Esophagus muscularis mucosa (tissue), 4 donors: ENCODE measurements at places on chromosomes 16 and 17. TPM values are rescaled to one million over a fixed set of nuclear protein-coding genes. Genes with fewer than 3 reads are reported as not detected.

- no peak for DNase-seq
Observed at GRCh38 chr17:32185875-32186274, 43.6 kb downstream of the RHOT1 start.

DNA sequence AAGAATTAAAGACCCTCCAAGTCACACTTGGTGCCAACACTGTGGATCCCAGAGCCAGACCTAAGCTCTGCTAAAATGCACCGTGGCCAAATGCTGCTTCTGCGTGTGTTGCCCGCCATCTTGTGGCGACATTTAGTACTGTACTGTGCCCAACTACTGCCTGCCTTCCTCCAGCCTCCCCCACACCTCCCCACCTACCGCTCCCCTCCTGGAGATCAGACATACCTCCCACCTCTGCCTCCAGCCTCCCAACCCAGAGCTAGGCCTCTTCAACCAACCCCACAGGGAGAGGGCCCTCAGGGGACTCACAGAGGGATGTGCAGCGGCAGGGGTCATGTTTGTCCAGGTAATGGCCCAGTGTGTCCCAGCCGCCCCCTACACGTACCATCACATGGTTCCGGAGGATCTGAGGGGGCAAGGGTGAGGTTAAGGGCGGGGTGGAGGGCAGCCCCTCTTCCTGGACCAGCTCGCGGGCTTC, 5.5 kb downstream of the GAS2L2 start:
- DNase-seq: no peak

- DNase-seq: no peak
Observed at GRCh38 chr16:49972961-49973360, 52.1 kb upstream of the CNEP1R1 start.

DNA sequence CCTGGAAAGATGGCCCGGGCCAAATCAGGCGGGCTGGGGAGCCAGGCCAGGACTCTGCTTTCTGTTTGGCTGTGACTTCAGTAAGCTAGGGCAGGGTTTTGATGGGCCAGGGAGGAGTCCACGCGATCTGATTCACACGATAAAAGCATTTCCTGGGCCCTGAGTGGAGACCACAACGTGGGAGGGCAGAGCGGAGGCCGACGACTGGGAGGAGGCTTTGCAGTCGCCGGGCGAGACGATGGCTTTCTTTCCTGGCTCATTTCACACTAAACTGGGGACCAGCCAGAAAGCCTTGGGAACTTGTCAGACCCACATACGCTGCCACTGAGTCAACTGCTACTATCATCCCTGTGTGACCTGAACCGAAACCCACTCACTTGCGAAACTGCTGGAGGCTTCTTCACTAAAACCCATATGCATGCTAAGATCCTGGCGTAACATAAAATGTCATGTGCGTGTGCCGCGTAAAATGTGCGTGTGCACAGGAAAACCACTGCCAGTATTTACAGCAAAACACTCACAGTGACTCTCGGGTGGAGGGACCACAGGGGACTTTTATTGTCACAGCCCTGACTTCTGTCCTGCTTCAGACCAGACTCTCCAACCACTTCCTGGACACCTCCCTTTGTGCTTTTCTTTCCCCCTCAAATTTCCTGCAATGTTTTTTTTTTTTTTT, 14.2 kb upstream of the RHBDF2 start:
- DNase-seq: peak; percentile 96

DNA sequence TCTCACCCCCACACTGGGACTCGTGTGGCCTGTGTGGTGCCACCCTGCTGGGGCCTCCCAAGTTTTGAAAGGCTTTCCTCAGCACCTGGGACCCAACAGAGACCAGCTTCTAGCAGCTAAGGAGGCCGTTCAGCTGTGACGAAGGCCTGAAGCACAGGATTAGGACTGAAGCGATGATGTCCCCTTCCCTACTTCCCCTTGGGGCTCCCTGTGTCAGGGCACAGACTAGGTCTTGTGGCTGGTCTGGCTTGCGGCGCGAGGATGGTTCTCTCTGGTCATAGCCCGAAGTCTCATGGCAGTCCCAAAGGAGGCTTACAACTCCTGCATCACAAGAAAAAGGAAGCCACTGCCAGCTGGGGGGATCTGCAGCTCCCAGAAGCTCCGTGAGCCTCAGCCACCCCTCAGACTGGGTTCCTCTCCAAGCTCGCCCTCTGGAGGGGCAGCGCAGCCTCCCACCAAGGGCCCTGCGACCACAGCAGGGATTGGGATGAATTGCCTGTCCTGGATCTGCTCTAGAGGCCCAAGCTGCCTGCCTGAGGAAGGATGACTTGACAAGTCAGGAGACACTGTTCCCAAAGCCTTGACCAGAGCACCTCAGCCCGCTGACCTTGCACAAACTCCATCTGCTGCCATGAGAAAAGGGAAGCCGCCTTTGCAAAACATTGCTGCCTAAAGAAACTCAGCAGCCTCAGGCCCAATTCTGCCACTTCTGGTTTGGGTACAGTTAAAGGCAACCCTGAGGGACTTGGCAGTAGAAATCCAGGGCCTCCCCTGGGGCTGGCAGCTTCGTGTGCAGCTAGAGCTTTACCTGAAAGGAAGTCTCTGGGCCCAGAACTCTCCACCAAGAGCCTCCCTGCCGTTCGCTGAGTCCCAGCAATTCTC, 27.4 kb downstream of the STH start:
- no peak for DNase-seq

GRCh38 chr16:35565626-35566025, 2106.2 kb downstream of the TP53TG3F start:
- no peak for DNase-seq

DNA sequence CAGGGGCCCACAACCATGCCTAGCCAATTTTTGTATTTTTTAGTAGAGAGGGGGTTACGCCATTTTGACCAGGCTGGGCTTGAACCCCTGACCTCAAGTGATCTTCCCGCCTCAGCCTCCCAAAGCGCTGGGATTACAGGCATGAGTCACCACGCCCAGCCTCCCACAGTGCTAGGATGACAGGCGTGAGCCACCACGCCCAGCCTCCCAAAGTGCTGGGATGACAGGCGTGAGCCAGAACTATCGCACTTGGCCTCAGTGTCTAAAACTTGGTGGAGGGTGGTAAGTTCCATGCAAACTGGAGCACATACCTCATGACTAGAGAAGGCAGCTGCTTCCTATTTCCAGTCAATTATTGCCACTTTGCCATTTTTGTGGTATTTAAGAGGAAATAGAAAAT, 7.1 kb downstream of the HSD17B2 start:
- no peak for DNase-seq

- DNase-seq: no peak
Observed at GRCh38 chr16:4408323-4408690, 8.1 kb downstream of the CORO7 start.

DNA sequence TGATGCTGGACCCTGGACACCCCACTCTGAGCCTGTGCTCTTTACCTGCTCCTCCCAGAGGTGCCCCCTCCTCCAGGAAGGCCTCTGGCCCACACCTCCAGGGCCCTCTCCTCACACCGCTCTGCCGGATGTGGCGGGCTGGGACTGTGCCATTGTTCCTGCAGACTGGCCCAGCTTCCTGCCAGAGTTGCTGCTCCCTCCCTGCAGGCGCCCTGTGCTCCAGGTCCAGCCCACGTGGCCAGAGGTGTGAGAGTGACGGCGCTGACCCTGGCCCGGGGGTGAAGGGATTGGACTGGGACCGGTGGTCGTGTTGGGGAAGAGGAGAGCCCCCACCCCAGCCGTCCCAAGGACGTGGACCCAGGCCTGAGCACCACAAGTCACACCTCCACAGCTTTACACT, 5.7 kb downstream of the E4F1 start:
- DNase-seq: no peak

- DNase-seq: peak; percentile 88
Observed at GRCh38 chr17:34712481-34713195, 133.3 kb downstream of the TMEM132E start.

DNA sequence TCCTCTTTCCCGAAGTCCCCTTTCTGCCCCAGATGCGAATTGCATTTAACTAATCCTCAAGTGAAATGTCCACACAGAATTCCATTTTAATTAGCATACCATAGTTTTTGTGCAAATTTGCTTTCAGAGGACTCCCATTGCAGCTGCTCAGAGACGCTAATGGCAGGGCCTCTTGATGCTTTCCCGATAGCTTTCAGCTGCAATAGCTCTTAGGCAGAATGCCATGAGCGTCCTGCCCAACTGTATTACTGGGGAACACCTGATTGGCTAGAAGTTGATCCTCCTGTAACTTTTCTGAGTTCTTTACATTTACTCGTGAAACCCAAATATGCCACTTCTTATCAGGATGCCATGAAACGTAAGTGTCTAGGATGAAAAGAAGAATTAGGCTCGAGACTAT, 203.0 kb downstream of the UTP18 start:
- DNase-seq: peak; percentile 39

GRCh38 chr17:32503251-32504165, 16.7 kb downstream of the CDK5R1 start:
- no peak for DNase-seq

- no peak for DNase-seq
Observed at GRCh38 chr17:17180141-17180603, 26.0 kb downstream of the PLD6 start.

DNA sequence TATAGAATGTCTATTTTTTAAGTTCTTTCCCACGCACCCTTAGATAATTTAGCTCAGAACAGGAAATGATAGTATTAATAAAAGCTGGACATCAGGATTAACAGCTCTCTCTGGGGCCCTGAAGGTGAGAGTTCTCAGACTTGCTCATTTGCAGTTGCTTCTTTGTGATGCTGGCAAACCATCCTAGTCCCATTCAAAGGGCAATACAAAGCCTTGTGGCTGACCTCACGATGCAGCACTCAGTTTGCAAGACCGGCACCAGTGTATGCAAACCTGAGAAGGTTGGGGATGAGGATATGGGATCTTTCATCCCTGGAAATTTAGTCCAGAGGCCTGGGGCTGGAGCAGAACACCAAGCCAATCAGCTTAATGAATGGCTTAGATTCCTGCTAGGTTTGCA, 29.3 kb downstream of the STH start:
- no peak for DNase-seq

DNA sequence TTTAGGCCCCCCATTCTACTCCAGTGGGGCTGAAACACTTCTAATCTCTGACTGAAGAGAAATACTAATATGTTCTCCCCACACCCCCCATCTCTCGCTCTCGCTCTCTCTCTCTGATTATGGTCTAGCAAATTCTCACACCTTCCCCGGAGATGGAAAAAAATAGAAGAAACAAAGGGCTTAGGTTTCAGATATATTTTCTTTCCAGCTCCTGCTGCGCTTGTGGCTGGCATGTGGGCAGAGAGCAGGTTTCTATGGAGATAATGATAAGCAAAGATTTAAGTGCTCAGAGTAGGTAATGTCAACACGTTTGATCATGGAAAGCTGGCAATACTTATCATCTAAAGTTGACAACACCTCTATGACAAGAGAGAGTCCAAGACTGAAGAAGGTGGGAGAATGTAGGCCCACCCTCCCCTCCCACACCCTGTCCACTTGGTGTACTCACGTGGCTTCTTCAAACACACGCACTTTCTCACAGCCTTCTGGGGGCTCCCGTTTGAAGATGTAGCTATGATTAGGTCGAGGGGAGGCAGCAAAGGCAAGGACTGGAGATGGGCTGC, 8.0 kb upstream of the SLC35B1 start:
- no peak for DNase-seq

The DNAI2 gene
- not detected for total RNA-seq

The LPO gene
- total RNA-seq: not detected

The TMC8 gene
- 1.4 TPM for total RNA-seq

The IGSF6 gene
- total RNA-seq: 4.5 TPM

The KRTAP3-1 gene
- total RNA-seq: not detected

The KRTAP9-2 gene
- not detected for total RNA-seq
